NCI-H187 (cell line): ENCODE measurements at places on chromosomes 12 and 14.

- DNase-seq, result no peak
Observed at GRCh38 chr14:63487724-63488123, 55.5 kb downstream of the PPP2R5E start.

DNA sequence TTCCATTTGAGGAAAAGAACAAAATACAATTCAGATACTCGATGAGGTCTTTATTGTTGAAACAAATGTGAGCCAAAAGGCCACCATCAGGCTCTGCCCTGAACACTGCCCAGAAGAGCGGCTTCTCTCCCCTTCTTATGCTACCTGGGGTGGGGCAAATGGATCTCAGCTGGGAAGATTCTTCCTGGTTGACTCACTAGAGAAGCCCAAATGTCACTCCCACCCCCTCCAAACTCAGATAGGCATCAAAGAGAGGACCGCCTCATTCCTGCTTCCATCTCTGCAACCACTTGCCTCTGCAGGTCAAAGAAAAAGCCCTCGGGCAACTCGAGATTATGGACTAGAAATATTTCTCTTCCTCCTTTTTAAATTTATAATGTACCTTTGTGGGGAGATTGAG, 55.8 kb downstream of the TBX3 start:
- DNase-seq, result no peak

DNA sequence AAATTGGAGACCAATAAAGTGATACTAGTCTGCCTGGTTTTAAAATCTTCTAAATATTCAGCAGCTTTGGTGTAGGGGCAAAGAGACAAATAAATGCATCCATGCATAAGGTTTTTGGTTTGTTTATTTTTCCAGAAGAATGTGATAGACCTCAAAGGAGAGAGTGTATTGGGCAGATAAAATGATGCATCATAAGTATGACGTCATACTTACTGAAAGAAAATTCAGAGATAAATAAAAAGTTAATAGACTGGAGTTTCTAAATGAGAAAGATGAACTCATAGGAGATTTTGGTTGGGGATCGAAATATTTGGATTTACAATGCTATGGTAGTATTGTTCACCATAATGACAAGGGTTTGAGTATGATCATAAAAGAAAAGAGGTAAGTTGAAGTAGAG, 10.2 kb downstream of the SYT10 start:
- DNase-seq, result no peak

- no peak for DNase-seq
Observed at GRCh38 chr14:65860956-65861611, 448.6 kb downstream of the FUT8 start.

DNA sequence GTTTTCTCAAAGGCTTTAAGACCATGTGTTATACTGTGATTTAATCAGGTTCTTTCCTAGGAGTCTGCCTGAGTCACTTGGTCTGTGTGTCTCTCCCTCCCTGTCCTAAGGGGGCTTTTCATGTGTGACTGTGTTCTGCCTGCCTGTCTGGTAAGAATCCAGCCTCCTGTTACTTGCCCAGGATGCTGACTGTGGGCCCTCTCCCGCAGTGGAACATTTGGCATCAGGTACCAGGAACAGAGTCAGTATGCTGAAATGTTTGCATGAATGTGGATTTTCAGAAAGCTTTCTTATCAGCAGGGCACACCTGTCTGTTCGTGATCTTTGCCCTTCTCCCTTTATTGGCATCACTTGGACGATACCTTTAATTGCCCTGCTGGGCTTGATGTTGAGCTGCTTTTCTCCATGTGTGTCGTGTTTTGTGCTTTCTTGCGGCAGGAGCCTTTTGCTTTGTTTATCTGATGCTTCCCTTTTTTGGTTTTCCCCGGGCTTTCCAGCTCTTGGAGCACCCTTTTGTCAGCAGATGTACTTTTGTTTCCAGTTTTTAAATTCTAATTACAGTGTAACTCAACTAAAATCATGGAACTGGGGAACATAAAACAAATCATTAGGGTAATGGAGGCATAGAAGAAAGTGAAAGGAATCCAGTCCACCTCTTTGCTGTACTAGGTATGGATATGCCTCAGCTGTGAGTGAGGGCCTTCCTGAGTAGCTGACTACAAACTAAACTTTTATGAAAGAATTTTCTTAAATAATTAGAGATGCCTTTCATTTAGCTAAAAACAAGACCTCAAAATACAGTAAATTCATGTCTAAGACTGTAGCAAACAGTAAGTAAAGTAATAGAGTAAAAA, 72.5 kb downstream of the TRAF3 start:
- no peak for DNase-seq

DNA sequence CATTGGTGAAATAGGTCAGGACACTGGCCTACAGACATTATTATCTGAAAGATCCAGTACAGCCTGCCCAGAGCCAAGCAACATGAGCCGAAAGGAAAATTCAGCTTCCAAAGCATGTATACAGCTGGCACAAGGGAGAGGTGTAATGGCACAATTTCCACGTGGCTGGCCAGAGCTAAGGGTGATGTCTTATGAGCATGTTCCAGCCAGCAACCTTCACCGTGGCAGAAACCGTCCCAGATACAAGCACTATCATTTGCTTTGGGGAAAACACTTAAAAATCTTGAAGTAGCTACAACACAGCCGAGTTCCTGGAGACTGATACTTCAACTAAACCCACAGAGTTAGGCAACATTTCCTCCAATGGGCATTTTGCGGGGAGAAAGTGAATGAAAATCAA, 44.5 kb downstream of the CORO1C start:
- no peak for DNase-seq

- no peak for DNase-seq
Observed at GRCh38 chr12:106301241-106301610, 1.3 kb upstream of the TCP11L2 start.
